Stimulated activated CD4-positive, alpha-beta T cell treated with anti-CD3 and anti-CD28 coated beads, Interleukin-1b, Interleukin-23, amount 100 ng/mL, for 1 hour (primary cell): ENCODE measurements at places on chromosomes 5 and 9.

- no peak for DNase-seq
Observed at GRCh38 chr9:107945493-107945892, 455.9 kb upstream of the KLF4 start.

DNA sequence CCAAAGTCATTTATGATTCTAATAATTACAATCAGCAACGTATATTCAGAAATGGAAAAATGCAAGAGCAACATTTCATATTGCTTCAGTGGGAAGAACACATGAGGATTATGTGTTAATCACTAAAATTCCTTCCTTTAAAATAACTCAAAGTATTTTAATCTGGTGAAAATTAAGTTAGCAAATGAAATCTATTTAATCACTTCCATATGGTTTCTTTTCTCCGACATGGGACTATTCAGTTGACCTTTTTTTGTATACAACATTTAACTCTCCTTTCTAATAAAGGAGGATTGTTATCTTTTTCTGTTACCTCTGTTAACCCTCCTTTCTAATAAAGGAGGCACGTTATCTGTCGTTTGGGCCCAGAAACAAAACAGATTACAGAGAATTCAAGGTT, 59.9 kb downstream of the HOMER1 start:
- DNase-seq: no peak

- no peak for DNase-seq
Observed at GRCh38 chr9:131126059-131126426, 657 bp downstream of the NUP214 start.

DNA sequence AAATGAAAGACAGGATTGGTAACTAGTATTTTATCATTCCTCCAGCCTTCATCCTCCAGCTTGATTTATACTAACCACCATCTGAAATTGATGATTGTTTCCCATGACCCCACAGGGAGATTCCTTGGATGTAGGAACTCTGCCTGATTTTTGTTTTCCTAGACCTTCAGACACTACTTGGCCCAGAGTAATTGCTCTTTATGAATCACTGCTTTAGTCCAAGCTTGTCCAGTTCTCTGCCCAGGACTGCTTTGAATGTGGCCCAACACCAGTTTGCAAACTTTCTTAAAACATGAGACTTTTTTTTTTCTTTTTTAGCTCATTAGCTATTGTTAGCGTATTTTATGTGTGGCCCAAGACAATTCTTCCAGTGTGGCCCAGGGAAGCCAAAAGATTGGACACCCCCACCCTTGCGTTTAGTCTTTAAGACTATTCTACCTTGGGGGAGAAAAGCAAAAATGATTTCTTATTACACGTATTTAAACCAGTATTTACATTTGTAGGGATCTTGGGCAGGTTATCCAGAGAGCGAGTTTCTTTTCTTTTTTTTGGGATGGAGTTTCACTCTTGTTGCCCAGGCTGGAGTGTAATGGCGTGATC, 18.4 kb downstream of the BASP1 start:
- no peak for DNase-seq

DNA sequence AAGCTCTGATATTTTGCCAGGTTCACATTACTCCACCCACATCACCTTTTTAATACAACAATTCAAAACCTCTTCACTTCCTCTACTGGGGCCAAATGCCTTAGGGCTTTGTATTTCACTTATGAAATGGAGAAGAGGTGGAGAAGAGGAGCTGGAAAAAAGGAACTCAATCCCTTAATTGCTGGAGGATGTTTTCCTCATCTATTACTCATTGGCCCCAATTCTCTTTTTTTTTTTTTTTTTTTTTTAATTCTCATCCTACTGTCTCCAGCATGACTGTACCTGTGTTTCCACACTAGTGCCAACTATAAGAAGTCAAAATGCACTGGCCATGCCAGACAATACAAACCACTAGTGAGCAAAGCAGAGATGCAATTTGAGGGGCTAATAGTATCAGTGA, 20.9 kb downstream of the FAM13B start:
- DNase-seq: no peak

- DNase-seq: no peak
Observed at GRCh38 chr5:83745816-83746215, 25.2 kb upstream of the HAPLN1 start.

- DNase-seq: no peak
Observed at GRCh38 chr5:110256298-110256697, 470.2 kb downstream of the TMEM232 start.
